ENCODE measurements at places on chromosomes 6 and 20.

DNA sequence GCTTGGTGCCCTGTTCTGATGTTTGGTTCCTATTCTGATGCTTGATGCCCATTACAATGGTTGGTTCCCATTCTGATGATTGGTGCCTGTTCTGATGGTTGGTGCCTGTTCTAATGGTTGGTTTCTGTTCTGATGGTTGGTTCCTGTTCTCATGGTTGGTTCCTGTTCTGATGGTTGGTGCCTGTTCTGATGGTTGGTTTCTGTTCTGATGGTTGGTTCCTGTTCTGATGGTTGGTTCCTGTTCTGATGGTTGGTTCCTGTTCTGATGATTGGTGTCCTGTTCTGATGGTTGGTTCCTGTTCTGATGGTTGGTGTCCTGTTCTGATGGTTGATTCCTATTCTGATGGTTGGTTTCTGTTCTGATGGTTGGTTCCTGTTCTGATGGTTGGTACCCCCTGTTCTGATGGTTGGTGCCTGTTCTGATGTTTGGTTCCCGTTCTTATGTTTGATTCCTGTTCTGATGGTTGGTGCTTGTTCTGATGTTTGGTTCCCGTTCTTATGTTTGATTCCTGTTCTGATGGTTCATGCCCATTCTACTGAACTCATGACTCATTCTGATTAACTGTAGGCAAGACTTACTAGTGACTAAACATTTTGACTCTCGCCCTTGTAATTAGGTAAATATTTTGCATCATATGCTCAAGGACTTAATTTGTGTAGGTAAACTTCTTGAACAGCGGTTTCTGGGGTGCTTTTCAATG lies 146.2 kb downstream of the DLL1 start:
- no peak for DNase-seq

GRCh38 chr20:41783423-41784208 lies 165.4 kb upstream of the CHD6 start:
- DNase-seq, result no peak

DNA sequence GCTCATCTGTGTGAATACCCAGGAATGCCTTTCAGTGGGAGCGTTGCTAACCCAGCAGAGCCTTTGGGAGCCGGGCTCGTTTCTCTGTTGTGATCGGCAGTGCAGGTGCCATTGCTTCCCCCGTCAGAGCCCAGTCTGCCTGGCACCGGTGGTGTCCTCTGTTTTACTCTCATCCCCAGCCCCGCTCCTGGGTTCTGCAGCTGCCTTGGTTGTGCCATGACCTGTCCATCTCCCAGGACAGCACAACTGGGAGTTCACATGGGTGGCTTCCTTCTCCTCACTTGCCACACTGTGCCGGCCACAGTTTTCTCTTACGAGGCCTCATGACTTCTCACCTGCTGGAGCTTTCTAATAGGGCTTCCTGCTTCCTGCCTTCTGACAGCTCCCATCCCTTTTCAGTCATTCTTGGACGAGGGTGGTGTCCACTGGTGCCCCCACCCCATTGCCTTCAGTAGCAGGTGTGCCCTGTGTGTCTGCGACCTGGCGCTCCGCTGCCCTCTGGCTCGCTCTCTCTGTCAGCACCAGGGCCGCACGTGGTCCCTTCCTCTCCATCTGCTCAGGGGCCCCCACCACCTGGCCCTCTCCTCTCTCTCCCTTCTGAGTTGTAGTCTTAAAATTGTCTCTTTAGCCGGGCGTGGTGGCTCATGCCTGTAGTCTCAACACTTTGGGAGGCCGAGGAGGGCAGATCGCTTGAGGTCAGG lies 110.9 kb downstream of the RPP40 start:
- DNase-seq, result no peak

GRCh38 chr6:22716721-22717120 lies 147.4 kb downstream of the HDGFL1 start:
- DNase-seq, result no peak

- no peak for DNase-seq
Observed at GRCh38 chr6:144248003-144248402, 37.1 kb upstream of the UTRN start.

- no peak for DNase-seq
Observed at GRCh38 chr20:52738081-52738480, 234.1 kb upstream of the TSHZ2 start.

GRCh38 chr6:73983367-73983766 lies 287.4 kb downstream of the CD109 start:
- no peak for DNase-seq

All from activated T-helper 1 cell treated with anti-CD3 and anti-CD28 coated beads, Interleukin-2, amount 50 U/mL, for 16 hours (primary cell).